ENCODE measurements at places on chromosomes 5 and 9. TPM values are rescaled to one million over a fixed set of nuclear protein-coding genes. Genes with fewer than 3 reads are reported as not detected.

GRCh38 chr5:128213833-128214232 lies 130.3 kb downstream of the SLC12A2 start:
- DNase-seq: no peak

DNA sequence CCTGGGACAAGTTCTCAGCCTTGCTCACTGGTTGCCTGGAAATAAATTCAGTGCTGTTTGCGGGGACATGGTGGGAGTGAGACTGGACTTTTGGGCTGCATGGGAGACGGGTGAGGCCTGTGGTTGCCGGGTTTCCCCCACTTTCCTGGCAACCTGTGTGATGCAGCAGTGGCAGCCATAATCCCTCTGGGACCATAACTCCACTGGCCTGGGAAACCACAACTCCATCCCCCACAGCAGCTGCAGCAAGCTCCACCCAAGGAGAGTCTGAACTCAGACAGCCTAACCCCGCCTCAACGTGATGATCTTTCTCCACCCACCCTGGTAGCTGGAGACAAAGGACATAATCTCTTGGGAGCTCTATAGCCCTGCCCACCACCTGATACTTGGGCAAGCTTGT lies 349.9 kb downstream of the PIK3R1 start:
- DNase-seq: no peak

INSL4 gene
- not detected for total RNA-seq

DNA sequence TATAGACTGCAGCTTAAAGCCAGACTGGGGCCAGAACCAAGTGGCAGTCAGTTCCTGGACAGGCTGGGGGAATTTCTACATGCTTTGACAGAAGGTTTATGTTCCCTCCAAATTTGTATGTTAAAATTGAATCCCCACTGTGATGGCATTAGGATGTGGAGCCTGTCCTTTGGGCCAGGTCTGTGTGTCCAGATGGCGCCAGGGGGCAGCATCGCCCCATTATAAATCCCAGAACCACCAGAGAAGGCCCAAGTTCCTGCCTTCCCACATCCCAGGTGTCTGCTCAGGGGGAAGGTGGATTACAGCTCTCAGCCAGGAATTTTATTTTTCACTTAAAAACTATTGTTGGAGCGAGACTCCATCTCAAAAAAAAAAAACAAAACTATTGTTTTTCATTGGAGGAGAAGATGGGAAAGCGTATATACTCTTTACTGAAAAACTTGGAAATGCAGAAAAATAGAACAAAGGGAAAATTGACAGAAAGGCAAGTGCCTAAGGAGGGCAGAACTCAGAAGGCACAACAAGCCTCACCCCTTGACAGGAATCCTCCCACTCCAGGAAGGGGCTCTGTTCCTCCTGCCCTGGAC lies 5.0 kb downstream of the IL3 start:
- DNase-seq: peak; percentile 63

- DNase-seq: no peak
Measured at GRCh38 chr9:12764150-12764549, 10.7 kb upstream of the LURAP1L start.
